Fibroblast of villous mesenchyme (primary cell): ENCODE measurements at places on chromosomes 4 and X. TPM values are rescaled to one million over a fixed set of nuclear protein-coding genes. Genes with fewer than 3 reads are reported as not detected.

Gene NXF2
- not detected in 2 replicates for total RNA-seq

Gene AKAP4
- total RNA-seq = not detected in 2 replicates

Gene PAGE1
- not detected in 2 replicates for total RNA-seq

Gene C4orf50
- total RNA-seq = not detected in 2 replicates

Gene TRIM61
- 1.7 and 2.9 TPM in 2 replicates for total RNA-seq

Gene GLUD2
- 1.9 and 3.5 TPM in 2 replicates for total RNA-seq
